Fibroblast of villous mesenchyme (primary cell): ENCODE measurements at places on chromosomes 5 and 9. TPM values are rescaled to one million over a fixed set of nuclear protein-coding genes. Genes with fewer than 3 reads are reported as not detected.

DNA sequence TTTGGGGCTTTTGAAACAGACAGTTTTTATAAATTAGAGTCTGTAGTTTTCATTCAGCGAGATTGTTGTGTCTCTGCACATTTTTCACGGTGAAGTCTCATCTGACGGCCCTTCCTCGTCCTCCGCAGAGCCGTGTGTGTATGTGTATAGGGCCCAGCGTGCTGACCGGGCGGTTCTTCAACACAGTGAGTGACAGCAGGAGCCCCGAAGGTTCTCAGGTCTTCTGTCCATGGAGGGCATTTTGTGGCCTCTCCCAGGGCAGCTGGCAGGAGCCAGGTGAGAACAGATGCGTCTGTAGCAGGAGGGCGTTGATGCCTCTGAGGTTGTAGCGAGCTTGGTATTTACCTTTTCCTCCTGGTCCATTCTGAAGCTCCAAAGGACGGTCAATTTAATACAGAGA is 116.0 kb upstream of the LPCAT1 start:
- no peak for DNase-seq

GRCh38 chr5:103539376-103540330 is 22.9 kb downstream of the NUDT12 start:
- DNase-seq = peak; percentile 14

DNA sequence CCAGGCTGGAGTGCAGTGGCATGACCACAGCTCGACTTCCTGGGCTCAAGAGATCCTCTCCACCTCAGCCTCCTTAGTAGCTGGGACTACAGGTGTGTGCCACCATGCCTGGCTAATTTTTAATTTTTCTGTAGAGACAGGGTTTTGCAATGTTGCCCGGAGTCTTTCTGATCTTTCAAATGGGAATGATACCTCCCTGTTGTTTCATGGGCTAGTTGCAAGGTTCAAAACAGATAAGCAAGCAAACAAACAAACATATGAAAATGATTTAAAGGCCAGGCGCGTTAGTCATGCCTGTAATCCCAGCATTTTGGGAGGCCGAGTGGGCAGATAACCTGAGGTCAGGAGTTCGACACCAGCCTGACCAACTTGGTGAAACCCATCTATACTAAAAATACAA is 45.3 kb upstream of the PLPP1 start:
- no peak for DNase-seq

DNA sequence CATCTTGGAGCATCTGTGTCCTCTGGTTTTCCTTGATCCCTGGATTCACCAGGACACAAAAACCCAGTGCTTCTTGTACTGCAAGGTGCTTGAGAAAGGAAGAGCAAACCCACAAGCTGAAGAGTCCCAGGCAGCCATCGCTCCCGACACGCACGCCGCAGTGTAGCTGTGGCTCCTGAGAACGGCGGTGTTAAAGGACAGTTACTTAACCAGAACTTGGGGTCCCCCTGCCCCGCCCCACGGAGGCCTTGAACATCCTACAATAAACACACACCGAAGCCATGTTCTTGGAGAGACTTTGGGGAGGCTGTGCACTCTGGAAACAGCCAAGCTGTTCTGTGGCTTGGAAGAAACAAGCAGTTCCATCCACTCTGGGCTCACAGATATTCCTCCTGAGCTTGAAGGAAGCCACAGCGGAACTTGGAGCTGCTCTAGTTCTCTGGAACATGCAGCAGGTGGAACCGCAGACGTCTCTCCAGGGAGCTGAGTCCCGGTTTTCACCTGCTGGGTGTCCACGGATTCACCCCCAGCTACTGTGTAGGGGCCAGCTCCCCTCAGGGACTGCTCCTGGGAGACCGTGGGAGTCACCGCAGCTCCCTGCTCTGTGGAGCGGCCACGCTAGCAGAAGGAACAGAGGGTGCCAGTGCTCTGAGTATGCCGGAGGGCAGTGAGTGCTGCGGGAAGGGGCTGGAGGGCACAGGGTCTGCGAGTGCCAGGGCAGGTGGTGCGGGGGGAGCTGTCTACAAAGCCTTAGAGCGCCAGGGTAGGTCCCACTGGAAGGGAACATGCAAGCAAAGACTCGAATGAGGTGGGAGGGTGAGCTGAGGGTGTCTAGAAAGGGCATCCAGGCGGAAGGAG is 107.3 kb downstream of the ADAMTS2 start:
- DNase-seq = no peak

DNA sequence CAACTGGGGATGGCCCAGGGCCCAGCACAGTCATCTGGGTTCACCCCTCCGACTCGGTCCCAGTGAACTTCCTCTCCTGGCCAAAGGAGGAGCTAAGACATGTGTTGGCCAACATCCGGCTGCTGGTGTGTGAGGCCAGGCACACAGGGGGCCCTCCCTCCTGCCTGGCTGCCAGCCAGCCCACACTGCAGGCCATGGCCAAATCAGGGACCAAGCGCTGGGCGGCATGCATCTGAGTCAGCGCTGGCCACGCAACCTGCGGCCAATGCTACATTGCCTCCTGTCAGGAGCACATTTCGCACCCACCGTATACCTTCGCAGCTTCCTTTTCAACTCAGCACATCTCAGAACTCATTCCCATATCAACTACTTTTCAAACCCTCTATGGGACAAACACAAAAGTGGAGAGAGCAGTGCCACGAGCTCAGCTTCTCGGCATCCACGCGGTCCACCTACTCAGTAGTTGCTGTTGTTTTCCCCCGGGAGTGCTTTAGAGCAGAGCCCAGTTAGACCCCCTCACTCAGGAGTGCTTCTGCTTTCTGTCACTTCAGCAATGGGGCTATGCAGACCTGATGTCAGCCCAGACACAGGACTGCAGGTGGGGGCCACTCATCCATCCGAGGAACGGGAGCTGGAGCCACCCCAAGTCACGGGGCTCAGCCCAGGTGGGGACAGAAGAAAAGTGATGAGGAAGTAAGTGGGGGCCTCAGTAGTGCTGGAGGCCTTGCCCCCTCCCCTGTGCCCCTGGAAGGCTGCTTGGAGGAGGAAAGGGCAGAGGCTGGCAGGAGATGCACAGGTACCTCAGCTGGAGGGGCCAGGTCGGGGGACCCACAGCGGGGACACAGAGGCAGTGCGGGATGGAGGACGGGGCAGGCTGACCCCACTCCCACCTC is 13.9 kb downstream of the NINJ1 start:
- peak; percentile 98 for DNase-seq

DNA sequence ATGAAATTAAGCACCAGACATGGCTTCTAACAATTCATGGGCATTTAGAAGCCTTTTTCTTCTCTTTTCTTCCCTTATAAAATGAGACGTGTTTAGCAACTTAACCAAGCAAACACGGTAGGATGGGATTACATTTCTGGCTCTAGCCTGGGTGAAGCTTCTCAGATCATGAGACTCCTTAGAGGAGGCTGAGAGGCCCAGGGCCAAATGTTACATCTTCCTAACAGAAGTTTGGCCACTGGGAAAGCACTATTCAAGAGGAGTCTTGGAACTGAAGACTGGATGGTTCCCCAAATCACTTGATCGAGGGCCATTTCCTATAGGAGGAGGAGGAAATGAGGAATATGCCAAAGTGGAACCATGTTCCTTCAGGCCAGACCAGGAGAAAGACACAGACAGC is 1.9 kb downstream of the GABRP start:
- DNase-seq = no peak

DNA sequence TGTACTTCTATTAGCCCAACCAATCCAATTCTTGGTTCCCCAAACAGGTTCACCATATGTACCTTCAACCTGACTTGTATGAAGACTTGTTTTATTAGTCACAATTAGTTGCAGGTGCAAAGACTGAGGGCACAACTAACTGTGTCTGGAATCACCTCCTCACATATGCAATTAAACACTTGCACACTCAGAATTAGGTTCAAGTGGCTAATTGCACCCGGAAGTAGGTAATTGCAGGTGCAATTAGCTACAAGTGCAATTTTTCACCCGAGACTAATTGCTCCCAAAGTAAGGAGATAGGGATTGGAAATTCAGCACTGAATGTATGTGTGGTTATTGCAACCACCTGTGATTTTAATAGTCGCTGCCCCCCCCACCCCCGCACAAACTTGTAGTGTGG is 338.9 kb downstream of the ZSWIM6 start:
- no peak for DNase-seq

GRCh38 chr5:135578685-135579341 is at the start of gene CXCL14:
TSS of gene CXCL14 (minus strand) at chr5:135578991. CDS start at chr5:135578778, 213 bp downstream.
- DNase-seq = peak; percentile 47

- DNase-seq = peak; percentile 88
These were observed 40.9 kb upstream of the FABP6 start for GRCh38 chr5:160188141-160189015.

DNA sequence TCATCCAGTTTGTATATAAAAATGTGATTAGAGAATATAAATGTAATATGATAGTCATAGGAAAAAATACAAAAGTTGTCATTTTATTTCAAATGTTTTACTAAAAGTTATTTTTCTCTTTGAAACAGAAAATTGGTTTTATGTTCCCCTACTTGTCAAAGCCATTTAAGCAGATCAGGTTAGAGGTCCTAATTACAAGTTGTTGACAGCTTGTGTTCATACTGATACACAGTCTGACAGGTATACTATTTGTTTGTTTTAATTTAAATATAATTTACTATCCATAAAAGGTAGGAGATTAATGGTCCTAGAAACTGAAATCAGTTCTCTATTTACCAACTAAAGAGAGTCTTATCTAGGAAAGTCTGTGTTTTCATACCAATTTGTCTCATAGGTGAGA is 250.4 kb upstream of the TMEM161B start:
- DNase-seq = no peak

- DNase-seq = no peak
These were observed 2225.3 kb upstream of the C9orf72 start for GRCh38 chr9:29798599-29798998.

- no peak for DNase-seq
These were observed 43.1 kb upstream of the DAB2IP start for GRCh38 chr9:121608168-121608853.

DNA sequence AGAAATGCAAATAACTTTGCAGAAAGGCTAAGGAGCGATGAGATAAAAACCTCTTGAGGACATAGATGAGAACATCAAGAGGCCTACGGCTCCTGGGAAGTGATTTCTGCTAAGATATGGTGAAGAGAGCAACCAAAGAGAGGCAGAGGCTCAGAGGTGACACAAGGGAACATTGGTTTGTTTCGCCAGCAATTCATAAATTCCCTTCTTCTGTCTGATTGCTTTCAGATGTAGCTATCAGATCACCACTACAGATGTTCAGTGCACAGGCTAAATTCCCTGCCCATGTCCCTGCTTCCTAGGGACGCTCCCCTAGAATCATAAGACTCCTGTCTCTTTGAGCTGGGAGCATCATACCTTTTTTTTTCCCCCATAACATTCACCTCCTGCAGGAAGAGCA is 11.2 kb downstream of the AGXT2 start:
- DNase-seq = no peak

DNA sequence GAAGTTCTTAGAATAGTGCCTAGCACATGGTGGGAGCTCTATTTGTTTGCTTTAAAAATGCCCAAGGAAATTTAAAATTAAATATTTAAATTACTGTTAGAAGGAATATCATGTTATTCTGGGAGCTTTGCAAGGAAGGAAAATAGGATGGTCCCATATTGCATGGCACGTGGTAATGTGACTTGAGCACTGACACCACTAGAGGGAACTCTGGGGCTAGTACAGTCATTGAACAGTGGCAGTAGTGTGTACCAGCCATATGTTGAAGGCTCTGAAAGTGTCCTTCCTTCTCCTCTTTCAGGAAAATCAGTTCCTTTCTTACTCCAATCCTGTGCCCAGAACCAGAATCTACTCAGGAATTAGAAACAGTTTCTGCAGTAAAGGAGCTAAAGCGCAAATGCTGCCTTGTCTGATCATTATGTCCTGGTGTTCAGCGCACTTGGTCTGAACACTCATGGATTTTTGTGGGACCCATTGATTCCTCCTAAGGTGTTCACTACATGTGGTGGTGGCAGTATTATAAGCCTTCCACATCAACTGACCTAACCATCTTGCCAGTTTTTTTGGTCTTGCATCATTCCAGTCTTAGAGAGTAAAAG is 54.1 kb downstream of the GDA start:
- DNase-seq = peak; percentile 33

DNA sequence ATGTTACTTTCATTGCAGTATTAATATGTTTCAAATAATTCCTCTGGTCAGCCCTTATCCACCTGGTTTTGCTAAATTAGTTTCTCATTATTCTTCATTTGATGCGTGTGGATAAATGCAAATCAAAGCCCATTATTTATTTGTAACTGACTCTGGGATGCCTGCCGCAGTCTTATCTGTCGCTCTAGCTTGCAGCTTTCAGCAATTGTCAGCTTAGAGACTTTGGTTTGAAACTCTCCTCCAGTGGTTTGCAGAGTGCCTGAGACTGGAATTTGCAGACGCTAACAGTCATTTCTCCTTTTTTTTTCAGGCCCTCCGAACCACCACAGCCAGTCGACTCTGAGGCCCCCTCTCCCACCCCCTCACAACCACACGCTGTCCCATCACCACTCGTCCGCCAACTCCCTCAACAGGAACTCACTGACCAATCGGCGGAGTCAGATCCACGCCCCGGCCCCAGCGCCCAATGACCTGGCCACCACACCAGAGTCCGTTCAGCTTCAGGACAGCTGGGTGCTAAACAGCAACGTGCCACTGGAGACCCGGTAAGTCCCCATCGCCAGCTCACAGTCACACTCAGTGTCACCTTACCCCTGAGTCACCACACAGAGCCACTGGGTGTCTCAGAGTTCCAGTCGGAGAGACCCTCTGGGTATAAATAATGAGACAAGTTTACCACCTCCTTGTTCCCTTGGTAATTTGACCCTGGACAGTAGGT is 339.0 kb upstream of the WWC1 start:
- no peak for DNase-seq

DNA sequence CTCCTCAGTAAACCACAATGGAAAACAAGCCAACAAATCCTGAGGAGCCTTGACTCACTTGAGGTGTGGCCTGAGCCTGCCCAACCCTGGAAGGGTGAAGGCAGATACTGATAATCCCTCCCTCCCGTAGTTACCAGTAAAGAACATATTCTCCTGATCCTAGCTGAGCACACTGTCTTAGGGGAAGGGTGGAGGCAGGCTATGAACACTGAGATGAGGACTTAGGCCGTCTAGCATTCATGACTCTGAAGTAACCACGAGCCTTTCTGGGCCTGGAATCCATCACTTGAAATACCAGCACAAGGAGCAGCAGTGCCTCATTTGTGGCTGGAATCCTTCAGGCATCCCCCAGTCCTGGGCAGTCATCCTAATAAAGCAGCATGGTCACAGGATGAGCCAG is 124.5 kb upstream of the PRLR start:
- DNase-seq = peak; percentile 84

Gene PTGES
- total RNA-seq = 8.7 and 16.0 TPM in 2 replicates

Gene OSMR
- 89.2 and 114 TPM in 2 replicates for total RNA-seq

Gene TLX3
- not detected in 2 replicates for total RNA-seq

Gene MCC
- total RNA-seq = 25.4 and 37.6 TPM in 2 replicates

Gene ZNF618
- total RNA-seq = 12.5 and 15.1 TPM in 2 replicates

Gene GARIN3
- total RNA-seq = not detected in 2 replicates

Gene SHLD3
- total RNA-seq = 3.2 and 5.2 TPM in 2 replicates

Gene SUSD3
- 3.2 and 12.1 TPM in 2 replicates for total RNA-seq
